Mucosa of descending colon (tissue), 3 donors: ENCODE measurements at places on chromosomes 1 and 21. TPM values are rescaled to one million over a fixed set of nuclear protein-coding genes. Genes with fewer than 3 reads are reported as not detected.

GRCh38 chr1:194114288-194114687, 927.9 kb upstream of the B3GALT2 start:
- DNase-seq = no peak

DNA sequence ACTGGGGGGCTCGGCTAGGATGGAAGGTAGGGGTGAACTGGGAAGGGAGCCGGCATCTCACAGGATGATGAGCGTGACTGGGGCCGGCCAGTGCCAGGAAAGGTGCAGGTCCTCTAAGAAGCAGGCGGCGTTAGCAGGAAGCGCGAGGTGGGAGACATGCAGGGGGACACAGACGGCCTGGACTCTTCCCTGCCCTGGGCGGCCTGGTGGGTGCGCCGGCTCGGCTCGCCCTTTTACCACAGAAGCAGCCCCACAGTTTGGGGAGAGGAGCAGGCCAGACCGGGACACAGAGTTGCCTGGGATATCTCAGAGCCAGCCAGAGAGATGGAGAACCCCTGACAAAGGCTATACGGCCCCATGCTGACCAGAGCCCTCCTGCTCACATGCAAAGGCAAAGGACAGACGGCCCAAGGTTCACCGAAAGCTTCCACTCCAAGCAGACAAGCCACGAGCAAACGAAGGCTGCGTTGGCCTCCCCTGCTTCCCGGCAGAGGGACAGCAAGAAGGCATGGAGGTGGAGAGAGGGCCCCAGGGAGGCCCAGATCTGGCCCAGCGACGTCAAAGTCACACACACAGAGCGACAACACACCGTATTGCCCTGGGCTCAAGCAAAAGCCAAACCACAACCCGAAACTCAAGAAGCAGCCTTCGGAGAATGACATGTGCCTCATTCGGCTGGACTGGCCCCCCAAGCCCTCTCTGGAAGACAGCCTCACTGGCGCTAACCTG, 14.9 kb upstream of the ALDH4A1 start:
- no peak for DNase-seq

DNA sequence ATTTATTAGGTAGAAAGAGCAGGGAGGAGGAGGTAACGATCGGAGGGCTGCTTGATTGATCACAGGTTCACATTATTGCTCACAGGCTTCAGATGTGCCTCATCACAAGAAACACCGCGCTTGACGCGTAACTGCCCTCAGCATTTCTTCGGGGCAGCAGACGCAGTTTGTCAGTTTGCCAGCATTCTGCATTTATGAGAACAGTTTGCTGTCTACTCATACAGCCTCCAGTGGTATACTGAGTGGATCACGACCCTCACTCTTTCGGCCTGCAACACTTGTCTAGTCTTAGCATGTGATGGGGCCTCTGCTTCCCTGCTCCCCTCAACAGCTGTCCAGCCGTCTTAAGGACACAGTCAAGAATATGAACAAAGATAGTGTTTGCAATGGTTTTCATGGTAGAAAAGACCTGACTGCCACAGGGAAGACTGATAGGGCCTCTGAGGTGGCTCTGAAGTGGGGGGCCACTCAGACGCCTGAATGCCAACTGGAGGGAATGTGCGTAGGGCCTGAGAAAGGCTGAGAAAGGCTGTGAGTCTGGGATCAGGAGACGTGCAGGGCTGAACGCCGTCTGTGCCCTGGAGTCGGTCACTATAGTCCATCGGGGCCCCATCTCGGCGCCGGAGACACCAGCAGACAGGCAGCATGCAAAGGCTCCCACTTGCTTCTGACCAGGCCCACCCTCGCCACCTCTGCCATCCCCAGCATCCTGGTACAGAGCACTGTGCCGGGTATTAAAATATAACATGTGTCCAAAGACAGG, 45.0 kb downstream of the UBE2G2 start:
- DNase-seq = no peak

DNA sequence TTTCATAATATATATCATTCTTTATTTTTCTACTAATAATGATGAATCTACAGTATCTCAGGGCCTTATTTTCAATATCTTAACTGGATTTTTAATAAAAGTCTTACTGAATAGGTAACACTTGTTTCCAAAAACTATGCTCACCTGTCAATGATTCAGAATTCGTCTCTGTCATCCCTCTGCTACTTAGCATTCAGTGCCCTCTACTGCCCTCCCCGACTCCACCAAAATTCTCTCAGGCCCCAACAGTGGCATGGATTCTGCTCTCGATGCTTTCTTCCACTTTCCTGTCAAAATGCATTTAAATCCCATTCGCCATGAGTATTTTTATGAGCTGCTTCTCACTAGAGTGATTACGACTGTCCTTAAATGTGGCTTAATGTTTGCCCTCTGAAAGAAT, 10.5 kb upstream of the BACH1 start:
- DNase-seq = no peak

The FHAD1 gene
- total RNA-seq = 0.99 TPM

The OPRD1 gene
- 0.48 TPM for total RNA-seq
